ENCODE measurements at places on chromosomes 5 and 9.

GRCh38 chr9:87883274-87883673 lies 597 bp downstream of the SPATA31E1 start:
- no peak for DNase-seq

- DNase-seq, result no peak
These were observed 1.4 kb downstream of the MARCHF3 start for GRCh38 chr5:127028822-127029457.

DNA sequence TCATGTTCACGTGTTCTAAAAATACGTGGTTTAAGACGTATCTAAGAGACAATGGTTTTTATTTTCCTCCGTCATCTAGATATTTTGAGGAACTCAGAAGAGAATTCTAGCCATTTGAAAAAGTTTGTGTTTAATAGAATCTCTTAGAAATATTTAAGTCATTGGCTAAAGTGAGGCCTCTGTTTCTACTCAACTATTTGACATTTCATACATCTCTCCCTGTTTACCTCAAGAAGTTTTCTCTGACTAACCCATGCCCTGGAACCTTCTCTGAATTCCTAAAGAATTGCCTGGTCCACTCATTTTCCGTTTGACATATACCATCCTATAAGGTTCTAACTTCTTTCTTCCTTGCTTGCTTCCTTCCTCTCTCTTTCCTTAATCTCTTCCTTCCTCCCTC lies 178.7 kb downstream of the SNCAIP start:
- DNase-seq, result no peak

- no peak for DNase-seq
These were observed 156.9 kb downstream of the PRELID2 start for GRCh38 chr5:145678255-145678654.

GRCh38 chr5:123571927-123572326 lies 60.0 kb downstream of the CSNK1G3 start:
- no peak for DNase-seq

DNA sequence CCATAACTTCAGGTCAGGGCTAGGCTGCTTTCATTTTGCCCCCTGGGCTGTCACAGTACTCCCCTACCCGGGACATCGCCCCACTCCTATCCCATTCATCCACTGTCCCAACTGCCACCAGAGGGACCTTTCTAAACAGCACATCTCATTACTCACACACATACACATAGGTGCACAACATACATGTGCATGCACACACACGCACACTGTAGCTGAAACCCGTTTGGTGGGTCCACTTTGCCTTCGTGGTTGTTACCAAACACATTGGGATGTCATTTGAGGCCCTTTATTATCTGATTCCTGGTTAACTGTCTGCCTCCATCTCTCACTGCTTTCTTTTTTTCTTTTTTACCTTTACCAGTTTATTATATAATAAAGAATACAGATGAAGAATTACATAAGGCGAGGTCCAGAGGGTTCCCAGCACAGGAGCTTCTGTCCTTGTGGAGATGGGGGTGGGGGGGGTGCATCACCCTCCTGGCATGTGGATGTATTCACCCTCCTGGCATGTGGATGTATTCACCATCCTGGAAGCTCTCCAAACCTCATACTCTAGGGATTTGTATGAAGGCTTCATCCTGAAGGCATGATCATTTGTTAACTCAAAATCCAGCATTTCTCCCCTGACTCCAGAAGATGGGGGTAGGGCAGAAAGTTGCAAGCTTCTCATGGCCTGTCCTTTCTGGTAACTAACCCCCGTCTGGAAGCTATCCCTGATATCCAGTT lies 186.0 kb downstream of the GOLPH3 start:
- no peak for DNase-seq

GRCh38 chr9:37290940-37291485 lies 131.5 kb upstream of the GRHPR start:
- DNase-seq, result no peak

GRCh38 chr5:125409861-125410536 lies 663.6 kb upstream of the ZNF608 start:
- no peak for DNase-seq

- DNase-seq, result no peak
These were observed 66.2 kb downstream of the SIL1 start for GRCh38 chr5:139131921-139132432.

- DNase-seq, result no peak
These were observed 18.0 kb downstream of the MTRR start for GRCh38 chr5:7886849-7887475.

Measured in stimulated activated CD8-positive, alpha-beta memory T cell treated with anti-CD3 and anti-CD28 coated beads, Interleukin-2, amount 100 ng/mL, for 1 hour (primary cell).